NCI-H2171 treated with DMSO at 0.1 percent for 48 hours (cell line): ENCODE measurements at places on chromosomes 3 and 15.

- DNase-seq, result peak; percentile 6
Observed at GRCh38 chr3:196868297-196868661, 559 bp downstream of the SENP5 start.

GRCh38 chr15:95556866-95557225, 773.7 kb upstream of the NR2F2 start:
- no peak for DNase-seq

DNA sequence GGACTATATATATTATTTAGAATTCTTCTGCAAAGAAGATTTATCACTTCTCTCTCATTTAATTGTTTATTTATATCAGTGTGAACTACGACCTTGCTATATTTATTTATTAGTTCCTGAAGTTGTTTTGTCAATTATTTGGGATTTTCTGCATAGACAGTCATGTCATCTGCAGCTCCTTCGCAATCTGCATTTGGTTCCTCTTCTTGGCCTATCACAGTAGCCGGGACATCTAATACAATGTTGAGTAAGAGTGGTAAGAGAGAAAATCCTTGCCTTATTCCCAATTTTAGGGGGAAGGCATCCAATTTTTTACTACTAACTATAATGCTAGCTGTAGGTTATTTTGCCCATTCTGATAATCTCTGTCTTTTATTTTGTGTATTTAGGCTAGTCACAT, 39.4 kb downstream of the FOXL2 start:
- no peak for DNase-seq

DNA sequence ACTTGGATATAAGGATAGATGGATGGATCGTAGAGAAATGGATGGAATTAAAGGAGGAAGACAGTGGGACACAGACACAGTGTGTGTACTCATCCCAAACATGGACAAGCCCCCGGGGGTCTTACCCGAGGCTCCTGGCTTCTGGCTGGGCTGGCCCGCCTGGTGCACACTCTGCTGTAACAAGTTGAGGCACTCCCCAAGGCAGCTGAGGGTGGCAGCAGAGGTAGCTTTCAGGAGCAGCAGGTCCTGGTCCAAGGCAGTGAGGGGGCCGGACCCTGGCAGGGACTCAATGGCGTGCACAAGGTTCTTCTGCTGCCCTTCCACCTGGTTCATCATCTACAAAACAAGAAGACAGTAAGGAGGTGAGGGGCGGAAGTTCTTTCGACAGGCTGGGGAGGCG, 215.1 kb downstream of the STT3B start:
- DNase-seq, result no peak
